NCI-H748 treated with DMSO at 0.1 percent for 48 hours (cell line): ENCODE measurements at places on chromosomes 2 and 18.

GRCh38 chr2:3730646-3731045 is 27.3 kb downstream of the DCDC2C start:
- no peak for DNase-seq

- DNase-seq, result no peak
These were observed 40.6 kb downstream of the ZNF516 start for GRCh38 chr18:76454418-76454817.

- no peak for DNase-seq
These were observed 183.6 kb downstream of the MC4R start for GRCh38 chr18:60188958-60189357.

GRCh38 chr2:75320898-75321598 is 121.7 kb upstream of the TACR1 start:
- DNase-seq, result no peak

GRCh38 chr18:78596794-78597345 is 382.7 kb upstream of the SALL3 start:
- no peak for DNase-seq

- no peak for DNase-seq
These were observed 391.7 kb downstream of the ZEB2 start for GRCh38 chr2:144128130-144128746.

DNA sequence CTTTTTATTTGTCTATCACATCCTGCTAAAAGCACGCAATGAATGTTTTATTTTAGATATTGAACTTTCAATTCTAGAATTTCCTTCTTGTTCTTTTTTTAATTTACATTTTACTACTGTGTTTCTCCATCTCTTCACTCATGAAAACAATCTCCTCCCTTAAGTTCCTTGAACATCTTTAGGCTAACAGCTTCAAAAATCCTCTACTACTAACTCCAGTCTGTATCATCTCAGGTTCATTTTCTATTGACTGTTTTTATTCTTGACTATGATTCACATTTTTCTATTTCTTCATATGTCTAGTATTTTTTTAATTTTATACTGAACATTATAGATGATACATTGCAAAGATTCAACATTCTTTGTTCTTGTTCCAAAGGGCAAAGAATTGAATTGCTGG is 79.2 kb upstream of the NCK2 start:
- no peak for DNase-seq

DNA sequence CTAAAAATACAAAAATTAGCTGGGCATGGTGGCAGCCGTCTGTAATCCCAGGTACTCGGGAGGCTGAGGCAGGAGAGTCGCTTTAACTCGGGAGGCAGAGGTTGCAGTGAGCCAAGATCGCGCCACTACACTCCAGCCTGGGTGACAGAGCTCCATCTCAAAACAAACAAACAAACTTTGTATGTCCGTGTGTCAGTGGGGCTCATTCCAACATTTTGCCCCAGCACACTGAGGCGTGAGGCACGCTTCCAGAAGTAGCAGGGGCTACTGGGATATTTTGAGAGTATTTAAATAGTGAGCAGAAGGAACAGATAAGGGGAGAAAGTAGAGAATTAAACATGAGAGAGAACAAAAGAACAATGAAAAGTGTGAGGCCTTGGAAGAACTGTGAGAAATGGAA is 83.3 kb upstream of the TANK start:
- no peak for DNase-seq
